ENCODE measurements at places on chromosomes 7 and 10. TPM values are rescaled to one million over a fixed set of nuclear protein-coding genes. Genes with fewer than 3 reads are reported as not detected.

Gene AUTS2
- total RNA-seq: 37.6 TPM

Gene DGKB
- not detected for total RNA-seq

Gene RBM48
- total RNA-seq: 35.5 TPM

Gene ANXA8
- total RNA-seq: not detected

Gene LDB3
- not detected for total RNA-seq

Gene HOXA7
- total RNA-seq: not detected

- no peak for DNase-seq
These were observed 7.4 kb downstream of the ACADSB start for GRCh38 chr10:123016228-123016627.

GRCh38 chr10:29756451-29756850 lies 121.7 kb upstream of the SVIL start:
- no peak for DNase-seq

DNA sequence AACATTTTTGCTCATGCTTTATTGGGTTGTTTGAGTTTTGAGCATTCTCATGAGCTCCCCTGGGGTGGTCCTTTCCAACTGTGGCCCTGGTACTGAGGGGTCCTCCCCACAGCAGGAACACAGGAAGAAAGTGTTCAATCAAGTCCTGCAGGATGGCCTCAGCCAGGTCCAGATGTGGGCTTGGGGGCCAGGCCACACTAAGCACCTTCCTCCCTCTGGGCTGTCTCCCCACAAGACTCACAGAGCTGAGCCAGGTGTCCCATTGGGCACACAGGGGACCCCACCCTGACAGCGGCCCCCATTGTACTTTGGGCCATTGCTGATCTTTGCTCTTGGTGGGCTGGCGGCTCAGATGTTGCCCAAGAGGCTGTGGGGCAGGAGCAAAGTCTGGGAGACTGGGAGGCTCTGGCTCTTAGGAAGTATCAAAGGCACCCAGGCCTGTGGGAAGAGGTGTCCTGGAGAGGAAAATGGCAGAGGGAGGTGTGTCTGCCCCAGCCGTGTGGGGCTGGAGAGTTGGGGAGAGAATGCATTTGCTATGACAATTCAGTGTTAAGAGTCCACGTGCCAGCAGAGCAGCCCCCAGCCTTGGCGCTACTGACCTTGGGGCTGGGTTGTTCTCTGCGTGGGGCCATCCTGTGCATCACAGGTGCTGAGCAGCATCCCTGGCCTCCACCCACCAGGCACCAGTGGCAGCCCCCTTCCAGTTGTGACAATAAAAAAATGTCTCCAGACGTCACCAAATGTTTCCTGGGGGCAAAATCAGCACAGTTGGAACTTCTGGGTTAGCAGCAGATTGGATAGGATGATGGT lies 17.8 kb downstream of the SCART1 start:
- DNase-seq: no peak

- DNase-seq: no peak
These were observed 88.1 kb upstream of the RET start for GRCh38 chr10:42988517-42989395.

DNA sequence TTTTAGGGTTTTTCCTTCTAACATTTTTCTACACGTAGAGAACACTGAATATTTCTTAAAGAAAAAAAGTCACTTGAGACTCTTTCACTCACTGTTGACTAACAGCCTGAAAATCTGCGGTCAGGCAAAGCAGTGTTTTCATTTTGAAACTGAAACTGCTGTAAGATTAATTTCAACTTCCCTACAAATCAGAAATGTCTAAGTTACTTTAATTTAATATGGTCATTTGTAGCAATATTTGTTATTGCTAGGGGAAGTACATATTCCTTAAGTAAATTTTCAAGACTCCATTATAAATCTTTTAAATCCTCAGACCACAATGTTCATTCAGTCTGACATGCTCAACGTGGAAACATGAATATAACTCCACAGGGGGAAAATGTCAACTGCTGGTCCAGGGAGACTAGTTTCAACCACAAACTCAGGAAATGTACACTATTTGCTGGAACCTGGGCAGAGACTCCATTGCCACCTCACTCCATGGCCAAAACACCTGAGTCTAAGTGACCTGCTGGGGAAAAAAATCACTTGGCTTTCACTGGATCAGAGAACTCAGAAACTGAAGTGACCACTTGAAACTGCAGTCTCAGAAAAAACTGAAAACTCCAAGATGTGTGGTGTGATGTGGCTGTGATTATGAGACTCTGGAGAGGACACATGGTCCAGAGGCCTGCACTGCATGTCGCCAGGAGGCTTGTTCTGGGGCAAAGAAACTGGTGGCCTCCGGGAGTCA lies 161.2 kb downstream of the TAX1BP1 start:
- DNase-seq: no peak

GRCh38 chr7:141484907-141485306 lies 66.3 kb upstream of the AGK start:
- no peak for DNase-seq

DNA sequence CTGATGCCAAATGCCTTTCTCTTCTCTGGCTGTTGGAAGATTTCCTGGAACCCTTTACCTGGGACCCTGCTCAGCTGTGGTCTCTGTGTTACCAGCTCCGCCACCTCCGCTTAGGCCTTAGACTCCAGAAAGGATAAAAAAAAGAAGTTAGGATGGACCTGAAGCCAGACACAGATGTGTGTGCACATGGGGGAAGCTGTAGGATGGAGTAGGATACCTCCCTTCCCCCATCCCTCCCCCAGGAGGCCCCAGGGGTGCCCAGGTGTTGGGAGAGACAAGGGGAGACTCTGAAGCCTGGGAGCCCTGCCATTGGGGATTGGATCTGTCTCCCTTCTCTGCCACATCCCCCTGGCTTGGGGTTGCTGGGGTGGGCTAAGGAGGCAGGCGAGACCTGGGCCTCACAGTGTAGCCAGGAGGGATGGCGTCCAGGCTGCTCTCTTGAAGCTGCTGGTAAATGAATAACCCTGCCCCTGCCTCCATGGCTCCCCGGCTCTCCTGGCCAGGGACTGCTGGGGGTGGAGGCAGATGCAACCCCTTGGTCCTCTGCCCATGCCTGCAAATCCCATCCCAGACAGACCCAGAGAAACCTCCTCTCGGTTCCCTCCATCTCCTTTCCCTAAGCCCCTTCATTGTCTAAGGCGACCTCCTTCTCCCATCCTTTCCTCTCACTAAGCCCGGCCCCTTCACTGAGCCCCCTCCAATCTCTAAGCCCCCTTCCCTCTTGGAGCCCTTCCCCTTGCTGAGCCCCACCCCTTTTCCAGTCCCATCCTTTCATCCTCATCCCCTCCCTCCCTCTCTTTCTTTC lies 8.0 kb downstream of the CLDN3 start:
- no peak for DNase-seq

GRCh38 chr10:1515121-1515779 lies 222.1 kb downstream of the ADARB2 start:
- no peak for DNase-seq

- DNase-seq: no peak
These were observed 136.3 kb downstream of the DPY19L1 start for GRCh38 chr7:34900891-34901513.

- no peak for DNase-seq
These were observed 57.4 kb downstream of the ZNF783 start for GRCh38 chr7:149319376-149319775.

- no peak for DNase-seq
These were observed 39.6 kb upstream of the CNPY1 start for GRCh38 chr7:155585951-155586350.

DNA sequence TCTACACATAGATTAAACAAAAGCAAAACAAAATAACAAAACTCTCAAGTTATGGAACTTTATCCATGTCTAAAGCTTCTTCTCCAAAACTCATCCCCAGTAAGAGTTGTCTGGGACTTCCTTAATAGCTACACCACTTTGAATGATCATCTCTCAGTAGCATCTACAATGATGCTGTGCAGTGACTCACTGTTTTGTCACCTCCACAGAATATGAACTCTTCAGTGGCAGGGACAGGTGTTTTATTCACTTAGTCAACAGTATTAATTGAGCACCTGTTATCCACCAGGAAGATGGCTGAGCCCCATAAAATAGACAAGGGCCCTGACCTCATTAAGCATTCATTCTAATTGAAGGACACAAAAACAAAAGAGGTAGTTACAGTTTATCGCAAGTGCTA lies 350.7 kb downstream of the ELMO1 start:
- no peak for DNase-seq

DNA sequence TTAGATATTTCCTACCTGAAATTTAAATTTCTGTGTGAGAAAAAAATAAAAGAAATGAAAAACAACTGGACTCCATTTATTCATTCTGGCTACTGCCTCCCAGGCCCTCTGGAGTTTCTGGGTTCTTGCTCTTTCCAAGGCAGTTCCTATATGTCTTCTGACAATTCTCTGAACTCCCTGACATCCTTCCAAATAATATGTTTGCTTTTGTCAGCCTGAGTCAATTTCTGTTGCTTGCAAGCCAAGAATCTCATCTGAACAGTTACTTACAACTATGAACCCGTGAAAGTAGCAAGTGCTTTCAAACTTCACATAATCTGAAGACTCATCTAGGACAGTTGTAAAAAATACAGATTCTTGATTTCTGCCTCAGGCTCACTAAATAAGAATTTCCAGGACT lies 216.7 kb upstream of the NPVF start:
- no peak for DNase-seq

DNA sequence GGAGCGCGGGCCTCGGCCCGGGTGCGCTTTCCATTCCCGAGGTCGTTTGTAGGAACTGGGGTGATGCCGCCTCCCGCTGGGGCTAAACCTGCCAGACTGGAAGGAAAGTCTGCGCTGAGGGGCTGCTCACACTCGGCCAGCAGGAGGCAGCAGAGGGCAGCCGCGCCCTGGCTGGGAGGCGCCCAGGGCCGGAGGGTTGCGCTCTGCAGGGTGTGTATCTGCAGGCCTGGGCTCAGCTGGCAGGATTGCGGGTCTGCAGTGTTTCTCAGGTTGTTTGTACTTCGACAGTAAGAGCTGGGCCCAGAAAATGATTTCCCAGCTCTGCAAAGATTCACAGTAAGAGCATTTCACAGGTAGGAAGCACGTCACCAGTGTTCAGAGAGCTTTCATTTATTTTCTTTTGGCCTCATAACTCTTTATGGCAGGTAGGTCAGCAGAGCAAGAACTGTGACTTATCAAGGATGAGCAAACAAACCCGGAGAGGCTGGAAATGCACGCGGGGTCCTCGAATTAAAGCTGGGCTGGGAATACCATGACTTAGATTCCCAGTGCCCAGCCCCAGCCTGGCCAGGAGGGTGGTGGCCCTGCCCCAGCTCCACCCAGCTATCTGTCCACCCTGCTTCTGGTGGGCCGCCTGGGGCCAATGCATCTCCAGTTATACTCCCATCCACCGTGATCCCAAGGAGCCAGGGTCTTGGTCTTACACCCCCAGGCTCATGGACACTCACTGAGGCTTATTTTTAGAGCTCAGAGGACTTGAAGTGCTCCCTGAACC lies 15.2 kb upstream of the PPP2R2D start:
- DNase-seq: peak; percentile 64

GRCh38 chr7:69684369-69685292 lies 86.4 kb downstream of the AUTS2 start:
- DNase-seq: no peak

Data from T-cell (primary cell).